ENCODE measurements at places on chromosomes 5 and 9.

DNA sequence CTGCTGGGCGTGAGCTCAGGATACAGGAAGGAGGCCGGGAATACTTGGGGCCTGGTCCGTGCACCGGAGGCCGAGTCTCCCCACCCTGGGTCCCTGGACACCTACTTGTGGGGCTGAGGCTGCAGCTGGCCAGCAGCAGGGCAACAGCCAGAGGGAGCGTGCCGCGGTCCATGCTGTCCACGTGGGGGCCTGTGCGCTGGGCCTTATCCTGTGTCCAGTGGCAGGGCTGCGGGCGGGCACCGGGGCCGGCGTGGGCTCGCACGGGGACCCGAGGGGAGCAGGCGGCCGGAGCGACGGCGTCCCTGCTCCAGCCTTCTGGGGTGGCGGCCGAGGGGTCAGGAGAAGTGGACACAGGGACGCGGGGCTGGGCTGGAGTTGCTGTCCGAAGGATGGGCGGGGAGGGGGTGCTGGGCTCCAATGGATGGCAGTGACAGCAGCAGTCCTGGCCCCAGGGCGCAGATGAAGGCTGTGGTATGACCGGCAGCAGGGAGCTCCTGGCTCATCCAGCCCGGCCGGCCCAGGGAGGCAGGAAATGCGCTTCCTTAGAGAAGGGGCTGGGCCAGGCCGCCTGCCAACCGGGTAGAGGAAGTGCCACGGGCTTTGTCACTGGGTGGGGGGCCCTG, at the start of gene ENG:
TSS of gene ENG (minus strand) at position 475 of the 623 bp plus-strand sequence. CDS start at position 172, 303 bp downstream.
- ATAC-seq: peak; percentile 40

GRCh38 chr5:158929552-158930218, 170.0 kb downstream of the EBF1 start:
- ATAC-seq: no peak

DNA sequence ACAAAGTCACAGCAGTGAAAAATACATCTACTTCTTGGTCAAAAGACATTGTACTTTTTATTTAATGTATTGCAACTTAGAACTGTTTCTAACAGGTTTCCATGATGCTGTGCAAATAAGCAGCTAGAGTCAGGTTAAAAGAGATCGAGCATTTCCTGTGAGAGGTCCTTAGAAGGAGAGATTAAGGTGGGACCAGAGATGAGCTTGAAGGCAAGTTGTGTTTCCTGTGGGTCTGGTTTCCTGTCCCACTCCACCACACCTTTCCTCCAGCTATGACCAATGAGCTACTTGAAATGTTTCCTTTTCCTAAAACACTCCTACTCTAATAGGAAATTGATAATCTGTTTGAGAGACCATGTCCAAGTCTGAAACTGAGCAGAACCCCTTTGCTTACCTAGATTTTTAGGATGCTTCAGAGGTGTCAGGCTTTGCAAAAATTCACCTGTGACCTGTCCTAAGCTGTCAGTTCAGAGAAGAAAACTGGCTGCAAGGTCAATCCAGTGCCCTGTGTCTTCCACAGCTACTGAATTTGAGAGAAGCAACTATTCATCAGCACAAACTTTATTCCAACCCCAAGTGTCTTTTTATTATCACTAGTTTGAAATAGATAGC, 13.1 kb upstream of the RLN1 start:
- ATAC-seq: no peak

DNA sequence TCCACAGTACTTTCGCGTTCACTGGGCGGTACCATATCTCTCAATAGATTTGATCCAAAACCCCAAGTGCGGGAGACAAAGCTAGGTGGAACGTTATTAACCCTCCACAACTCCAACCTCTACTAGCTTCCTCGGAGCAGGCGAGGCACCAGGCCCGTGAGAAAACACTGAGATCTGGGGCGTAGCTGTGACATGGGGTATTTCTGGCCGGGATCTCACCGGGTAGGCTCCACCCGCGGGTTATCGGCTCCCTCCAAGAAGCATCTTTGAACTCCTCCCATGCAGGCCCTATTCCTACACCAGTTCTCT, 350 bp upstream of the SLC25A46 start:
- ATAC-seq: peak; percentile 80

GRCh38 chr9:134456756-134457305, 130.6 kb downstream of the RXRA start:
- ATAC-seq: no peak

DNA sequence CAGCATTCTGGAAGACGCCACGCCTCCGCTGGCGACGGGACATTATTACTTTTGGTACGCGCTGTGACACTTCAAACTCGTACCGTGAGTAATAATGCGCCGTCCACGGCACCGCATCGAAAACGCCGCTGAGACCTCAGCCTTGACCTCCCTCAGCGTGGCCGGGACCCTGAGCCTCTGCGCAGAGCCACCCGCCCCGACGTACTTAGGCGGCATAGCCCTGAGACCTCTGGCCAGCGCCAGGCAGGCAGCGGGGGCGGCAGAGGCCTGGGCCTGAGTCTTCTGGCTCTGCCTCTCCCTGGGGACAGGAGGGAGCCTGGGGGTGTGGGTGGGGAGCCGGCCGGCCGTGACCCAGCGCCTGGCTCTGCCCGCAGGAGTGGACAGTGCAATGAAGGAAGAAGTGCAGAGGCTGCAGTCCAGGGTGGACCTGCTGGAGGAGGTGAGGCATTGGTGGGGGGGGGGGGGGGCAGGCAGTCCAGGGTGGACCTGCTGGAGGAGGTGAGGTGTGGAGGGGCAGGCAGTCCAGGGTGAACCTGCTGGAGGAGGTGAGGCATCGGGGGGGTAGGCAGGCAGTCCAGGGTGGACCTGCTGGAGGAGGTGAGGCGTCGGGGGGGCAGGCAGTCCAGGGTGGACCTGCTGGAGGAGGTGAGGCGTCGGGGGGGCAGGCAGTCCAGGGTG, 8.0 kb downstream of the EGFL7 start:
- ATAC-seq: no peak

GRCh38 chr5:131272724-131273123, 8.9 kb downstream of the CDC42SE2 start:
- peak; percentile 56 for ATAC-seq

- ATAC-seq: peak; percentile 39
Measured at GRCh38 chr9:113807173-113808061, 68.7 kb upstream of the ZNF618 start.

DNA sequence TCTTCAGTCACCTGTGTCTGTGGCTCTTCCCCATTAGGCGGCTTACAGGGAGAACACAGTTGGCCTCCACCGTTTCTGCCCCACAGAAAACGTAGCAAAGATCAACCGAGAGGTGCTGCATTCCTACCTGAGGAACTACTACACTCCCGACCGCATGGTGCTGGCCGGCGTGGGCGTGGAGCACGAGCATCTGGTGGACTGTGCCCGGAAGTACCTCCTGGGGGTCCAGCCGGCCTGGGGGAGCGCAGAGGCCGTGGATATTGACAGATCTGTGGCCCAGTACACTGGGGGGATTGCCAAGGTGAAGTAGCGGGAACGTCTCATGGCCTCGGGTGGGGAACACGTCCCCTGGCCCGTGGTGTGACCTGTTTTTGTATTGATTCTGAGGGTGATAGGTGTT, 6.5 kb downstream of the PMPCA start:
- no peak for ATAC-seq

DNA sequence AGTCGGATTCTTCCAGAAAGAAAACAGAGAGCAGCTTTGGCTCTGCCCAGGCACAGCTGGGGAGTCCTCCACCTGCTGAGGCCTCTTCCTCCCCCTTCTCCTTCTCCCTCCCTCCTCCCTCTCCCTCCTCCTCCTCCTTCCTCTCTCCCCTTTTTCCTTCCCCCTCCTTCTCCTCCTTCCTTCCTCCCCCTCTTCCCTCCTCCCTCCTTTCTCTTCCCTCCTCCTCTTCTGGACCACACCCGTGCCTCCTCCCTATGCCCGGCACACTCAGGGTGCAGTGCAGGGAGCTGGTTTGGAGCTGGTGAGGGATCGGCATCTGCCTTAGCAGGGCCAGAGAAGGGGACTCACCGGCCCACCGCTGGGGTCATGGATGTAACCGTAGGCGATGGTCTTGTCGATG, 30.2 kb downstream of the DBH start:
- no peak for ATAC-seq

- ATAC-seq: peak; percentile 50
Measured at GRCh38 chr5:44046619-44047364, 342.4 kb downstream of the FGF10 start.

DNA sequence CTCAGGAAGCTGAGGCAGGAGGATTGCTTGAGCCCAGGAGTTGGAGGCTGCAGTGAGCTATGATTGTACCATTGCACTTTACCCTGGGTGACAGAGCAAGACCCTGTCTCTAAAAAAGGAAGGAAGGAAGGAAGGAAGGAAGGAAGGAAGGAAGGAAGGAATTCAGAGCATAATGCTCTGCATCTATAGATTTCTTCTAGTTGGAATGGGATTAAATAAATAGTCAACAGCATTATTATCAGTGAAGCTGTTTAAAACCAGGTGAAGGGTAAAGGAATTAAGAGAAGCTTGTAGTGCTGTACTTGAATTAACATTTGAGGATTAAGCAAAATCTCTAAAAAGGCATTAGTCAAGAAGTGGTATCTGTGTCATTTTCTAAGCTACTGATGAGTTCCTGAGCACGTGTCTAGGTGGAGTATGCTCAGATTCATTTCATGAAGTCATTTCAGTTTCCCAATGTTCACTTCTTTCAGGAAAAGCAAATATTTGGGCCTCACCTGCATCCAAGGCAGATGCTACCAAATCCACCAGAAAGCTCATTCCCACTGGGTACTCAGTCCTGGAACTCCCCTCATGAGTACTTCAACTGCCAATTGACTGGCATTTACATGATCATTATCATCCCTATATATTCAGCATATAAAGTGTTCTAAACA, 8.4 kb downstream of the PDE6A start:
- no peak for ATAC-seq

DNA sequence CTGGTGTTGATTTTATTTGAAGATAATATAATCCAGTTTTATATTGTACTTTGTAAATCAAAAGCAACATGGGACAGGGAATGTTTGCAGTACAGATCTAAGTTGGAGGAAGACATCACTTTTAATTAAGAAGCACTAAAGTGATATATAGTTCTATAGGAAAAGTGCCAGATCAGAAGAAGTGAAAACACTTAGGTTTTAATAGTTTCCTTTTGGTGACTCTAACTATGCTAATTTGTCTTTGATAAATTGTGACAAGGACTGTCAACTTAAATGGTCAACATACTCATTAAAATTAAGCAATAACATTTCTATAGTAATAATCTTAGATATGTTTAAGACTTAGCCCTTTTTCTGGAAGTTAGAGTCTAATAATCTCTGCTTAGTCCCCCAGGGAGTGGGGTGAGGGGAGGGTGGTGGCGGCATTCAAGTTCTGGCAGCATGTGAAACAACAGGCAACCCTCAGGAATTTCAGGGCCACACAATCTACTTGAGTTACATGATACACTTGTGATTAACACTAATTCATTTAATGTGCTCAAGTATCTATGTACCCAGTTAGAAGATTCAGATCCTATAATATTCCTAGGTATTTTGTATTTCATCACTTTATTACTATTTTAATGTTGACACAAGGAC, 1026.5 kb downstream of the NR2F1-AS1 start:
- no peak for ATAC-seq

DNA sequence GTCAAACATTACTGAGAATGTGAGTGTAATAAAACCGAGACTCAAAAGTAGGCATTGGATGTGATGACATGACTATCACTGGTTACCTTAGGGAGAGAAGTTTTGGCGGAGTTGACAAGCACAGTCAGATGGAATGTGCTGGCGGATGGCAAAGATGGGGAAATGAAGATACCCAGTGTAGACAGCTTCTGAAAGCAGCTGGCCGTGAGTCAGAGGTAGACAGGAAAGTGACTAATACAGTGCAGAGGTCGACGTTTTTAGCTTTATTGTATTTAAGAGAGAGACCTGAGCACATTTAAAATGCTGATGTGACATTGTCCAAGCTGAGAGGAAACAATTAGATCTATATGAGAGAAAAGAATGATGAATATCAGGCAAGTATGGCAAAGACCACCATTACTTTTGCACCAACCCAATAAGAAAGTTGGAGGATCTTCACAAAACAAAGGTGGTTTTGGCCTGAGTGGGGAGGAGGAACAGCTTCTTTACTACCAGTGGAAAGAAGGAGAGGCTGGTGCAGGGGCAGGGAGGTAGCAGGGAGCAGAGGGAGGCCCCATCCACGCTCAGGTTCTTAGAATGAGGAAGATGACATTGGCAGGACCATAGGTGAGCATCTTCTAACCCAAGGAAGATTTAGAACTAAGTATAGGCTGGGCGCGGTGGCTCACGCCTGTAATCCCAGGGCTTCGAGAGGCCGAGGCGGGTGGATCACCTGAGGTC, 36.7 kb upstream of the KCNIP1 start:
- ATAC-seq: peak; percentile 70

DNA sequence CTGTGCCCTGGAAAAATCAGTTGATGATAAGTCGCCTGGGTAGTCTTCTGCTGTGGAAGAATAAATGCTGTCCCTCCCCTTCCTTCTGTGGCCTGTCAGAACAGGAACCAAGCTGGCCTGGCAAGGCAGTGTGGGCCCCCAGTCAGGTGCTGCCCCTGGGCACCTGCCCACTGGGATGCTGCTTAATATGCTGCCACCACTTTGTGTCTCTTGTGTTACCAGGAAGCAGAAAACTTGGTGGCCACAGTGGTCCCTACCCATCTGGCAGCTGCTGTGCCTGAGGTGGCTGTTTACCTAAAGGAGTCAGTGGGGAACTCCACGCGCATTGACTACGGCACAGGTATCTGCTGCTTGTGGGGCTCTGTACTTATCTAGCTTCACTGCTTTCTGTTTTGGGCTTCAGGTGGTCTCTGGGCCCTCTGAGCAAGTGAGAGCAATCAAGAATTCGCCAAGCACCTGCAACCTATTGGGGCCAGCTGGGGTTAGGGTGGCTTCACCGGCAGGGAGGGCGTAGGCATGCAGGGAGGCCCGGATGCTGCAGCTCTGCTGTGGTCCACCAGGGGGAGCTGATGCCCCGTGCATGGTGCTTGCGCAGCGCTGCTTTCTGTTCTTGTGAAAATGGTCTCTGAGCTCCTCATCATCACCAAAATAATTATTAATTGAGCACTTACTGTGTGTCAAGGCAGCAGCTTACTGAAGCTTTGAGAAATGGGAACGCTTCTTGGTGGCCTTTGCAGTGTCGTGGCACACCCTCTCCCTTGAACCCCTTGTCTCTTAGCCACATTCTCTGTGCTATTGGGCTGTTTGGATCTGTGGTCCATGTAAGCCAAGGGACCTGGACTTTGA, 20.3 kb downstream of the PTPA start:
- peak; percentile 95 for ATAC-seq

DNA sequence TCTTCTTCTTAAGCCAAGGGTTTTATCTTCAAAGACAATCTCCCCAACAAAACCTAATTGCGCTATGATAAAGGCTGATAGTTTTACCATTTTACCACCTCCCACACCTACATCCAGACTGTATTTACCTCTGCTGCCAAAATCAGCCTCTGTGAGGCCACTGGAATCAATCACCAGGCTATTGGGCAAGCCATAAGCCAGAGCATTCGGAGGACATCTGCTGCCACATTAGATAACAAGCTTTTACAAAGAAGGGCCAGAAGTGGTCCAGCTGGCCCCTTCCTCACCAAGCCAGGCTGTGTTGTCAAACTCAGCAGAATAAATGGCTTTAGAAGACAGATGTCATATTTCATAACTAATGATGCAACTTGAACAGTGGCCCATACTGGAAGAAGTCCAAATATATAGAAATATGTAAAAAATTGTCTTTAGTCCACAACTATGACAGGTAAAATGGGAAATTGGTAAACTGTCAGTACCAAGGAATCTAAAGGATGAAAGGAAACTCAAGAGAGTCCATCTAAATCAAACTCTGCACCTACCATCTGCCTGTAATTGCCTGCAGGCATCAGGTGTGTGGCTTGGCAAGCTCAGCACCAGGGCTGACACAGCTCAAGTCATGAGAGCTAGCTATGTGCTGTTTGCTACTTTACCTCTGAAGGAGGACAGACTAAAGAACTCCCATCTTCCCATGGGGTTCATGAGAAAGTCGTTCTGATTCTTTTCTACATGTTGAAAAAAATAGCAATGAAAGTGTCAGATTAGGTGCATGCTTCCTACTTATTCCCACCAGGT, 16.1 kb downstream of the SLC45A2 start:
- no peak for ATAC-seq

Measured in stimulated activated memory B cell treated with anti-CD40 and anti-IgM and Interleukin-4, amounts not matched to agents 10 μg/mL and 1 μg/mL and 100 μg/mL, for 72 hours (primary cell).